ENCODE measurements at places on chromosomes 1 and 21. TPM values are rescaled to one million over a fixed set of nuclear protein-coding genes. Genes with fewer than 3 reads are reported as not detected.

The CD53 gene
- 8.0 TPM for polyA plus RNA-seq

The MYCL gene
- polyA plus RNA-seq = 9.5 TPM

The SPRR2F gene
- 104 TPM for polyA plus RNA-seq

The IQCC gene
- polyA plus RNA-seq = 1.5 TPM

The BMP8B gene
- polyA plus RNA-seq = 0.12 TPM

The MAST2 gene
- 10.8 TPM for polyA plus RNA-seq

The RGS13 gene
- 0.13 TPM for polyA plus RNA-seq

The KPRP gene
- 0.44 TPM for polyA plus RNA-seq

The CLDN17 gene
- polyA plus RNA-seq = 15.6 TPM

The OR6K3 gene
- not detected for polyA plus RNA-seq

The HMCN1 gene
- polyA plus RNA-seq = 0.83 TPM

The CDC20 gene
- polyA plus RNA-seq = 42.8 TPM

The KCNK1 gene
- polyA plus RNA-seq = 26.3 TPM

The NFASC gene
- 6.0 TPM for polyA plus RNA-seq

The PLXNA2 gene
- polyA plus RNA-seq = 25.5 TPM

The NPHP4 gene
- 2.9 TPM for polyA plus RNA-seq

The ADORA3 gene
- polyA plus RNA-seq = 0.99 TPM

The SHISA4 gene
- 2.3 TPM for polyA plus RNA-seq

The AGBL4 gene
- polyA plus RNA-seq = not detected

The GOLT1A gene
- 0.81 TPM for polyA plus RNA-seq

The GSTM4 gene
- polyA plus RNA-seq = 26.4 TPM

The RSPH1 gene
- 0.53 TPM for polyA plus RNA-seq

The KIAA0040 gene
- 2.3 TPM for polyA plus RNA-seq

The PRAMEF14 gene
- not detected for polyA plus RNA-seq

The KTI12 gene
- polyA plus RNA-seq = 2.5 TPM

The S100A7 gene
- 689 TPM for polyA plus RNA-seq

The LEMD1 gene
- polyA plus RNA-seq = 0.78 TPM

The HAO2 gene
- not detected for polyA plus RNA-seq

The TP73 gene
- polyA plus RNA-seq = 6.0 TPM

The GPR3 gene
- polyA plus RNA-seq = 0.22 TPM

The A3GALT2 gene
- not detected for polyA plus RNA-seq

The THEM5 gene
- polyA plus RNA-seq = 1.7 TPM

The ISG15 gene
- polyA plus RNA-seq = 40.7 TPM

The RAB29 gene
- 5.0 TPM for polyA plus RNA-seq

The SH3D21 gene
- polyA plus RNA-seq = 3.9 TPM

The OR2T33 gene
- not detected for polyA plus RNA-seq

Data from esophagus (tissue), 2 donors.